ENCODE measurements at places on chromosomes 11 and 22.

DNA sequence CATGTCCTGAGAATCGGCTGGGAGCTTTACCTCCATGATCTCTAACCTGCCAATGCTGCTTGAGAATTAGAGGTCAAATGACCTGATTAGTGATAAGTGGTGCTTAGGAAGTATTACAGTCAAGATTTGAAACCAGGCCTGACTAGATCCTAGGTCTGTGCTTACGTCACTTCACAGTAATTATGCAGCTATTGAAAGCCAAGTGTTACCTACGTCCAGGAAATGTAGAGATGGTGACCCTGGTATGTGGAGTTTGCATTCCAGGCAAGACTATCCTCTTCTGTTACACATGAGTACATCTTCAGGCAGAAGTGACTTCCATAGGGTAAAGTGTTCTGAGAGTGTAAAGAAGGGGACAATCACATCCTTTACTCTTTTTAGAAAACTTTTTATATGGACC is 530.4 kb upstream of the TENM4 start:
- no peak for DNase-seq

GRCh38 chr11:61109671-61110070 is 7.4 kb downstream of the CD5 start:
- no peak for DNase-seq

DNA sequence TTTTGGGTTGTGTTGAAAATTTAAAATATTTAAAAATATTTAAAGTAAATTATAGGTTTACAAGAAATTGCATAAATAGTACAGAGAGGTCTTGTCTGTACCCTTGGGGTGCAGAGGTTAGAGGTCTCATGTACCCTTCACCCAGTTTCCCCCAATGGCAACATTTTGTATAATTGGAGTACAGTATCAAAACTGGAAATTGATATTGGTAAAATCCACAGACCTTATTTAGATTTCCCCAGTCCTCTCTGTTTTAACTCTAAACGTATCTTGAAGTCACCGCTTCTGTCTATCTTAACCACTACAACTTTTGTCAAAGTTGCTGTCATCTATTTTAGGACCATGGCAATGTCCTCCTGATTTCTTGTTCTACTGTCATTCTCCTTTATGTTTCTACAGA is 10.9 kb downstream of the THY1 start:
- DNase-seq = no peak

DNA sequence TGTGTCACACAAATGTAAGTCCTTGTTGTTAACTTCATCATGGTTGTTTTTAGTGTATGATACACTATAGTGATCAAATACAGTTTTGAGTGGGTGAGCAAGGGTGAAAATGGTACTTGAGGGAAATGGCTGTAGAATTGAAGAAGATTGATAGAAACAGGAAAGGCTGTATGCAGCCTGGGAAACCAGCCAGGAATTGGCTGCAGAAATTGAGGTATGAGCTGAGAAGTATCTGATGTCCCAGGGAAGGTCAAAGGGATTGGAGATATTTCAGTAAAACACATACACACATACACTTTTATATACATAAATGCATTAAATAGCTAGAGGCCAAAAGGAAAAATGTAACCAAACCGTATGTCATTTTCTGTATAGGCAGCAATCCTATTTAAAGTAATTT is 13.1 kb upstream of the YAP1 start:
- no peak for DNase-seq

- DNase-seq = no peak
Observed at GRCh38 chr11:35118906-35119305, 20.1 kb upstream of the CD44 start.

- DNase-seq = no peak
Observed at GRCh38 chr22:27438271-27438980, 363.1 kb downstream of the MN1 start.

DNA sequence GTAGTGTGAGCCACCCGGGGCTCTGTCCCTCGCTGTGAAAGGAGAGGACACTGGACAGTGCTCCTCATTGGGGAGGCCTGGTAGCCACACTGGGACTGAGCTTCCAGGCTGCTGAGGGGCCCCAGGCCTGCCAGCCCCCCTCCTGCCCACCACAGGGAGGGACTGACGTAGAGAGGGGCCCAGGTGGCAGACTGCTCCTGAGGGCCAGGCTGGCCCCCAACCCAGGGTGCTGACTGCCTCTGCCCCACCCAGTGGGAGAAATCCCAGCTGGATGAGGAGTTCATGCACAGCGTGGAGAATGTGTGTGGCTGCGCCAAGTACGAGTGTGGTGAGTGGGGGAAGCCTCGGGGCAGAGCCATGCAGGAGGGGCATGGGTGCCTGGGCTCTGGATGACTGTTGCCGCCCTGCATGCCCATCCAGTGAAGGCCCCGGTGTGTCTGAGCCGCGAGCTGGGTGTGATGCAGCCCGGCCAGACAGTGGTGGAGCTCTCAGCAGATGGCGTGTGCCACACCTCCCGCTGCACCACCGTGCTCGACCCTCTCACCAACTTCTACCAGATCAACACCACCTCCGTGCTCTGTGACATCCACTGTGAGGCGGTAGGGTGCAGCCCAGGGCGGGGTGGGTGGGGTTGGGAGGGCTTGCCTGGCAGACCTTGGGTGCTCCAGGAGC is 78.7 kb upstream of the MYOD1 start:
- no peak for DNase-seq

- no peak for DNase-seq
Observed at GRCh38 chr11:43872995-43873394, 7.6 kb upstream of the ALKBH3 start.

- no peak for DNase-seq
Observed at GRCh38 chr11:362642-363442, 6.5 kb upstream of the B4GALNT4 start.

DNA sequence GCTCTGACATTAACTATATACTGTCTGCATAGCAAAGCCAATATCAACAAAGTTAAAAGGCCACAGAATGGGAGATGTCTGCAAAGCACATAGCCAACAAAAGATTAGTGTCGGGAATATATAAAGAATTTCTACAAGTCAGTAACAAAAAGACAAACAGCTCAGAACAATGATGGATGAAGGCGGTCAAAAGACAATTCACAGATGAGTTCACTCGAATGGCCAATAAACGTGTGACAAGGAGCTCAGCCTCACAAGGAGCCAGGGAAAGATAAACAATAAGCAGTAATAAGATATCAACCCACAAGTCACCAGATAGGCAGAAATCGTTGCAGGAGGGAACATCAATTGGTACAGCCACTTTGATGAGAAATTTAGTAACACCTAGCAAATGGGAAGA is 106.0 kb upstream of the ISX start:
- no peak for DNase-seq

GRCh38 chr11:75246006-75246670 is 5.6 kb downstream of the TPBGL start:
- no peak for DNase-seq

All from common myeloid progenitor, CD34-positive (primary cell).